ENCODE measurements at places on chromosomes 11 and 22.

GRCh38 chr11:59418156-59418555 lies 8.1 kb downstream of the OR5A2 start:
- no peak for DNase-seq

DNA sequence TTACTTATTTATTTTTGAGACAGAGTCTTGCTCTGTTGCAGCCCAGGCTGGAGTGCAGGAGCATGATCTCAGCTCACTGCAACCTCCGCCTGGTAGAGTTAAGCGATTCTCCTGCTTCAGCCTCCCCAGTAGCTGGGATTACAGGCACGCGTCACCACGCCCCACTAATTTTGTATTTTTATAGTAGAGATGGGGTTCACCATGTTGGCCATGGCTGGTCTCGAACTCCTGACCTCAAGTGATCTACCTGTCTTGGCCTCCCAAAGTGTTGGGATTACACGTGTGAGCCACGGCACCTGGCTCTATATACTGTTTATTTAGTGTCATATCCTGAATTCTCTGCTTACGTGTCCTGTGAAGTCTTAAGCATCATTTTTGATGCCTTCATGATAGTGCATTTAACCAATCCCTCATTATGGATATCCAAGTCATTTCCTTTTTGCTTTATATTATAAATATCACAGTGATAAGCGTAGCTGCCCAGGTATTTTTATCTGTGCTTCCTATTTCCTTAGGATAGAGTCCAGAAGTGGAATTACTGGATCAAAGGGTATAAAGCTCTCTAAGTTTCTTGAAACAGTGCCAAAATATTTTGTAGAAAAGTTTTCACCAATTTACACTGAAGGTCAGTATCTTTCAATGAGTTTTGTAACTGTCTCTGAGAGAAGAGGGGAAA lies 871 bp upstream of the SIDT2 start:
- no peak for DNase-seq

- no peak for DNase-seq
These were observed 195.9 kb downstream of the SWAP70 start for GRCh38 chr11:9859554-9860305.

GRCh38 chr11:110447897-110448745 lies 18.4 kb downstream of the FDX1 start:
- DNase-seq: no peak

DNA sequence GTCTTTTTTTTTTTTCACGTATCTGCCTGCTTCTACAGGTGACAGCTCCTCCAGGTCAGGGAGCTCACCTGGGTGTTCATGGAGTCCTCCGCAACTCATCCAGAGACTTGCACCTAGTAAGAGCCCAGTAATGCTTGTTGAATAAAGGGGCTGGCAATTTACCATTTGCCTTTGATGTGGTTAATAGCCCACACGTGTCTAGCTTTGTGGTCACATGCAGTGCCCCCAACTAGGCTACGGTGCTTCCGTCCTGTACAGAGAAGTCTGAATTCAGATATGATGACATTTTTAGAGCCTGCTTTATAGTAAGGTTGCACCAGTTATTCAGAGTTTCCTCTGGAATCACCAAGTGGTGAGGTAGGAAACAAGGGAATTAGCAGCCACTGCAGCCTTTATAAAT lies 199.4 kb upstream of the MTMR2 start:
- no peak for DNase-seq

- DNase-seq: no peak
These were observed 153.4 kb upstream of the CADM1 start for GRCh38 chr11:115657586-115657985.

- DNase-seq: peak; percentile 15
These were observed 84.1 kb downstream of the NXPE2 start for GRCh38 chr11:114762408-114762807.

DNA sequence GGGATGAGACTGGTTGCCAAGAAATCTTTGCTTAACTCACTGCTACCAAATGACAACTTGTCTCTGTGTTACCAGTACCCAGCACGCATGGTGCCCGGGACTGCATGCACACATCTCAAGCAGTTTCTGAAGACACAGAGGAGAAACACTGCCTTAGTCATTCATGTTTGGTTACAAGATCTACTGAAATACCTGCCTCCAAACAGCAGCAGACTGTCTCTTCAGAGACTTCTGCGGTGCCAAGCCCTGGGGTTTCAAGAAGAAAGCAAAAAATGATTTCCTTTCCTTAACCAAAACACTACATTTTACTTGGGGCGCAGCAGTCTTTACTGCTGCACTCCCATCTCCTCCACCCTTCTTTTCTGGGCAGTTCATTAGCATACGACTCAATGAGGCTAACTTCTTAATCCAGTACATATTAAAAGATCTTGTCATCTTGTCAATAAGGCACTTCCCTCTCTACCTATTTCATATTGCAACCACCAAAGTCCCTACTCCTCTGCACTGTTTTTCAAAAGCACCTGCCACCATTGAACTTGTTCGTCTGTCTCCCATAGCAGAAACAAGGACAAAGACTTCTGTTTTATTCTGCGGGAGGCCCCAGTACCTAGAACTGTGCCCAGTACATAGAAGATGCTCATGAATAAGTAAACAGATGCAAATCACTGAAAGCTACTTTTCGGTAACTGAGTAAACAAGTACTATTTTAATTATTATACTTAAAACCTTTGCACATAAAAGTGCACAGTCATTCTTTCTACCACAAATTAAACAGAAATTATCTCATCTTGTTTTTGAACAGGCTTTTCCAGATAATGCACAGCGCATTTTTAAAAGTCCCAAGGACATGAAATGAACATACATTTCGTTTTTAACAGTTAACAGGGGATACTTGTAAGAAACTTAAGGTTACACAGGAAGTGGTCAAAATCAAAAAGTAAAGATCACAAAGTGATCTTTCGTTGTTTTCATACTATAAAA lies 4.0 kb downstream of the NAP1L4 start:
- DNase-seq: no peak

DNA sequence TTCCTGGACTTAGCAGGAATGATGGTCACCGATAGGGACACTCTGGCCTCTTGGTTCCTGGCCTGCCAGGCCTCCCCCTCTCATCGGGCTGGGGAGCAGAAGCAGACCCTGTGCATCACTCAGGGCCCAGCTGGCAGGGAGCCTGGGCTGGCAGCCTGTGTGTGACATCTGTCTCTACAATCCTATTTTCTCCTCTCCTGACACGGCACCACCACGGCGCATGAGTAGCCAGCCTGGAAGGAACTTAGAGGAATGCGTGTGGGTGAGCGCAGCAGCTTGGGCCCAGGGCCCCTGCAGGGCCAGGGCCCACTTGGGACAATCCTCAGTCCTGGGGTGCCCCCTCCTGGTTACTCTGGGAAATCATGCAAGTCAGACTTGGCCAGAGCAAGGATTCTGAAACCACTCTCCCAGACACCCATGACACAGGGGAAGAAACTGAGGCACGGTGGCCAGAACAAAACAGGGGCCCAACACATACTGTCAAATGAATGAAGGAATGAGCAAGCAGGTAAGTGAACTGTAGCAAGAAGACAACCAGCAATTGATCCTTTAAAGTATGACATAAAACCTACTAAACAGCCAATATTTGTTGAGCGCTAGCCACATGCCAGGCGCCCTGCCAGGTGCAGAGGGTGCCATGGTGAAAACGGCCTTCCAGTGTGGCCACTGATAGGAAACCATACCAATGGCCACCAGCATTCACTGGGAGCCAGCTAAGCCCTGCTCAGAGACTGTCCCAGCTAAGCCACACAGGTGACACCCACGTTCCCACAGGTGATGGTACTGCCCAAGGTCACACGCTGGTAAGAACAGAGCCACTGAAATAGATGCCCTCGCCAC lies 13.3 kb downstream of the RSPH14 start:
- peak; percentile 50 for DNase-seq

DNA sequence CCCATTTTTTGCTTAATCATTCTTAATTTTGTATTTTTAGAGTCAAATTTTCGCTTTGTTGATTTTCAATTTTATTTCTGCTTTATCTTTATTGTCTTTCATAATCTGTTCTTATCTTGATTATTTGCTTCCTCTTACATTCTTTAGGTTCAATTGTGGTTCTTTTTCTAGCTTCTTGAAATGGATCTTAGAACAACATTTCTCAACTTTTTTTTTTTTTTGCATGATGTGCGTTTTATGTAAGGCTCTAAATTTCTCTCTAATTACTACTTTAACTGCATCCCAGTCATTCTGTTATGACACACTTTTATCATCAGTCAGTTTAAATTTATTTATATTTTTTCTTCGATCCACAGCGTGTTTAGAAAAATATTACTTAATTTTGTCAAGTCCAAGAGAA lies 65.2 kb upstream of the PARVA start:
- no peak for DNase-seq

DNA sequence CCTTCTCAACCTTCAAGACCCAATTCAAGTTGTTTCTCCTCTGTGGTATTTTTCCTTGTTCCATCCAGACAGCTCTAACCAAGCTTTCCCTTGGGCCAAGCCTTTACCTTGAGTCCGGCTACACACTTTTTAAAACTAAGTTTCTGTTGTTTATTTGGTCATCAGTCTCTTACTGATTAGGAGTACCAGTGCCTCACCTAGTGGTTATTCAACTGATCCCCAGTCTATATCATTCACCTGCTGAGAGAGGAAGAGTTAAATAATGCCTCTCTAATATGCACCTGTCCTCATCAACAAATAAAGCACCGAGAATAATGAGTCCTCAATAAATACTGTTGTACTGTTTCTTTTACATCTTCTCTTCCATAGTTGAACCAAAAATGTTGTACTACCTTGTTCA lies 160.8 kb downstream of the MSANTD4 start:
- no peak for DNase-seq

GRCh38 chr11:9263840-9264315 lies 1.3 kb downstream of the DENND5A start:
- no peak for DNase-seq

DNA sequence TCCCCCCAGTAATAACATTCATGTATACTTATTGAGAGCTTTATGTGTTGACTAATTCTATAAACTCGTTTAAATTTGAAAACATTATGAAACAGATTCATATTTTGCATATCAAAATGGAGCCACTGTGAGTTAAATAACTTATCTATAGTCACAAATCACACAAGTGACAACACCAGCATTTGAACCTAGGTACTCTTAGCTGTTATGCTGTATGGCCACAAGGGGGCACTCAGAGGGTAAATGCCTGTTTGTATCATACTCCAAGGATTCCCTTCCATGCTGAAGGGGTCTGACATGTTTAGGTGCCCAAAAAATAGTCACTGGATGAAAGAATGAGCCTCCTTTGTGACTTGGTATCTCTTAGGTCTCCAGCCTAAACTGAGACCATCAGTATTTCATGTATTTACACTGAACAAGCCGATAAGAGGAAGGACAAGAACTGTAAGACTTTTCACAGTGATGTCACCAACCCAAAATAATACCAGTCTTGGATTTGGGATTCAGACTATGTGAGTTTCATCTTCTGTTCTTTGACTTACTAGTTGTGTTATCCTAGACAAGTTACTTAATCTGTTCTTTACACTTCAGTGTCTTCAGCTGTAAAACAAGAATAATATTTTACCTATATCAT lies 12.2 kb upstream of the OR52D1 start:
- peak; percentile 25 for DNase-seq

DNA sequence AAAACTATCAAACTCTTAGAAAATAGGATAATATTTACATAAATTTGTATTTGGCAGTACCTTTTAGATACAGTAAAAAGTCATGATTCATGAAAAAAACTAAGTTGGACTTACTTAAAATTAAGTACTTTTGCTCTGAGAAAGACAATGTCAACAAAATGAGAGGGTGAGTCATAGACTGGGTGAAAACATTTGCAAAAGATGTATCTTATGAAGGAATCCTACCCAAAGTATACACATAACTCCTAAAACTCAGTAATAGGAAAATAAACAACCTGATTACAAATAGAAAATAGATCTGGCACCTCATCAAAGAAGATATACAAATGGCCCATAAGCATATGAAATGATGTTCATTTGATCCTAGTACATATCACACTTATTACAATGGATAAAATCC lies 1154.6 kb downstream of the JRKL start:
- DNase-seq: no peak

DNA sequence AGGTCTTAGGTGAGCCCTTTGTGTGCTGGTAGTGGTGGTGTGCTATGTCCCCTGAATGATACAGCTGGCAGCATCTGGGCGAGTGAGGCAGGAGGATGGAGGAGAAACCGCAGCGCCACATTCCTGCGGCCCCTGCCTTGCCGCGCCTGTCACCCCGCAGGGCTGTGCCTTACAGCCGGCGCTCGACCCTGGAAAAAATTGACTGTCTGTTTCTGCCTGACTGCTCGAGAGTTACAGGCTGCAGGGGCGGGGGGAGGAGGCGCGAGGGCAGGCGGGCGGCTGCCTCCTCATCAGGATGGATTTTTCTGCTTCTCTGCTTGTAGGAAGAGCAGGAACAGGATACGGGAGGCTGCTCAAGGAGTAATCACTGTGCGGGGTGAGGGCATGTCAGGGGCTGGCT lies 443.4 kb downstream of the MIAT start:
- DNase-seq: no peak

GRCh38 chr11:69854713-69855112 lies 35.5 kb upstream of the FGF3 start:
- DNase-seq: peak; percentile 35

- DNase-seq: no peak
These were observed 20.4 kb downstream of the OR56B4 start for GRCh38 chr11:6127881-6128280.

DNA sequence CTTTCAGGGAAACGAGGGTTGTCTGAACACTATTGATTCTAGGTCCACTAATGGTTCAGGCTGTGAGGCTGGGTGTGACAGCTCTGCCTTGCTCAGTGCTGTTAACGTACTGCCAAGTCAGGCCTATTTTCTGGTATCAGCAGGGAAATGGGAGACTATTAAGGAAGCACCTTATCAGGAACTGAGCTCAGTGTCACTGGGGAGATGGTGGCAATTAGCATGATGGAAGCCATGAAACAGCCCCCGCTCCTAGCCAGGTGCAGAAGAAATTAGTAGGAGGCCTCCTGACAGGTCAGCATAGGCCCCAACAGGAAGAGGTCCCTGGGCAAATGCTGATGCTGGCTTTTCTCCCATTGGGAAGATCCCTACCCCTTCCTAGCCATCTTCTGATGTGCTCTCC lies 42.6 kb upstream of the LMO2 start:
- no peak for DNase-seq

- DNase-seq: no peak
These were observed 76.8 kb downstream of the SC5D start for GRCh38 chr11:121369366-121369765.

GRCh38 chr22:20810645-20811044 lies 36.7 kb downstream of the SERPIND1 start:
- no peak for DNase-seq

DNA sequence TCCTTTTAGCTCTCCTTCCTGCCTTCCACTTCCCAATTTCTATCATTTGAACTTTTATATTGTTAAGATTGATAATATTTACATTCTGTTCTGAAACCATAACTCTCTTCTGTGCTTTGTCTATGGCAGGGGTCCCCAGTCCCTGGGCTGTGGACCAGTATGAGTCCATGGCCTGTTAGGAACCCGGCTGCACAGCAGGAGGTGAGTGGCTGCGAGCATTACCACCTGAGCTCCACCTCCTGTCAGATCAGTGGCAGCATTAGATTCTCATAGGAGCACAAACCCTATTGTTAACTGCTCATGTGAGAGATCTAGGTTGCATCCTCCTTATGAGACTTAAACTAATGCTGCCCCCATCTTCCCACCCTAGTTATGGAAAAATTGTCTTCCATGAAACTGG lies 48.4 kb upstream of the HEPHL1 start:
- no peak for DNase-seq
